ENCODE measurements at places on chromosomes 7 and 10. TPM values are rescaled to one million over a fixed set of nuclear protein-coding genes. Genes with fewer than 3 reads are reported as not detected.

Gene FAM171A1
- 43.6 TPM for total RNA-seq

Gene MET
- total RNA-seq = 7.5 TPM

Gene CRYGN
- total RNA-seq = 0.16 TPM

Gene DMTF1
- 91.1 TPM for total RNA-seq

Gene OR2A12
- total RNA-seq = not detected

Gene WDFY4
- not detected for total RNA-seq

Gene GIMAP7
- total RNA-seq = not detected

Gene OR6B1
- total RNA-seq = not detected

Gene FXYD4
- not detected for total RNA-seq

- DNase-seq = peak; percentile 23
Measured at GRCh38 chr7:155644971-155645509, 579 bp downstream of the RBM33 start.

GRCh38 chr10:129098517-129098916, 368.5 kb upstream of the MGMT start:
- DNase-seq = no peak

DNA sequence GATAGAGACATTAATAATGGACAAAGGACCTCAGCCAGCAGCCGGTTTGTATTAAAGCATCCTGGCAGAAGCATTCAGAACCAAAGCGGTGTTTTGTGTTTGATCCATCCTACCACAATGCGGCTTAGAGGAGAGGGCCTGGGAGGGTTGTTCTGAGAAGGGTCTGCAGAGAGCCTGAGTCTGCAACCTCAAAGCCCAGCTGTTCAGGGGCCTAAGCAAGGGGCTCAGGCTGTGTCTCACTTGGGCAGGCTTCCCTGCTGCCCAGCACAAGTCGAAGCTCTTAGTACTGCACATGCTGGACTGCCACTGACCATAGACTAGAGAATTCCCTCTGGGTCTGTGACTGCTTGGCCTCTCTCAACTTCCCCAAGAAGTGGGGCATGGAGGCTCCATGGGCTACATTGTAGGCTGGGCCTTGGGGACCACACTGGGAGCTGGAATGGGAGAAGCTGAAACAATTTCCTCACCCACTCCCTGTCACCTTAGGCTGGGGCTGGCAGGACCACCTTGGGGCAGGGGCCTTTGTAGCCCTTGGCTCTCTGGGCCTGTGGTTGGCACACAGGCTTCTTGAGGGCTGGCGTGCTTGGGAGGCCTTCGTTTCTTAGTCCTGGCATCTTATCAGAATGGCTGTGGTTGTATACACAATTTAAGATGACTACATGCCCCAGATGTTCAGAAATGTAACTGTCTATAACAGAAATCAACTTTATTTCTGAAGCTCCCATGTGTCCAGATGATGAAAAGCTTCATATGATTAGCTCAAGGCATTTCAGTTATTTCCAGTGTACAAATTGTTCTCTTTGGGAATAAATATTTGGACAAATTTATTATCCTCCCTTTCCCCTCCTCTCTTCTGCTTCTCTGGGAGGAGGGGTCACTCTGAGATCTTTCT, 44.5 kb downstream of the LRRC18 start:
- no peak for DNase-seq

DNA sequence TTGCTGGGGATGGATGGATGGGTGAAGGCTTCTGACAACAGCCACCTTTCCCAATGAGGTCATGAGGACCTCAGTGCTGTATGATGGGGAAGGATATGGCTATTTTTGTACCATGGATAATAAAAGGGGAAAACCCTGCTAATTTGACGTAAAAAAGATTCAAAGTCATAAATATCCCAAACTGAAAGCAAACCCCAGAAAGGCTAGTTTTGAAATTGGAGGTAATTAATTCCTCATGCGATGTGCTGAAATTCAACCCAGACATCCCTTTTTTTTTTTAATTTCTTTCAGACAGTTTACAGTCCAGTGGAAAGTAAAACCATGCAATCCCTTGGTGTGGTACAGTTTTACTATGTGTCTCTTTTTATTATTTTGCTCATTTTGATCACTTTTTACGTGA, 254.5 kb upstream of the BMPER start:
- DNase-seq = peak; percentile 46

GRCh38 chr7:149719050-149719899, 54.1 kb downstream of the ZNF467 start:
- DNase-seq = peak; percentile 58

DNA sequence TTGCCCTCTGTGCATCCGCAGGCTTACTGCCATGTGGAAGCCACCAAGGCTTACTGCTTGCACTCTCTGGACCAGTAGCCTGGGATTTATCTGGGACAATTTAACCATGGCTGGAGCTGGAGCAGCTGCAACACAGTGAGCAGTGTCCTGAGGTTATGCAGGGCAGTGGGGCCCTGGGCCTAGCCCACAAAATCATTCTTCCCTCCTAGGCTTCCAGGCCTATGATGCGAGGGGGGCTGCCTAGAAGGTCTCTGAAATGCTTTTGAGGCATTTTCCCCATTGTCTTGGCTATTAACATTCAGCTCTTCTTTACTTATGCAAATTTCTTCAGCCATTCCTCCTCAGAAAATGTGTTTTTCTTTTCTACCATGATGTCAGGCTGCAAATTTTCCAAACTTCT, 313.6 kb upstream of the CDC14C start:
- DNase-seq = no peak

DNA sequence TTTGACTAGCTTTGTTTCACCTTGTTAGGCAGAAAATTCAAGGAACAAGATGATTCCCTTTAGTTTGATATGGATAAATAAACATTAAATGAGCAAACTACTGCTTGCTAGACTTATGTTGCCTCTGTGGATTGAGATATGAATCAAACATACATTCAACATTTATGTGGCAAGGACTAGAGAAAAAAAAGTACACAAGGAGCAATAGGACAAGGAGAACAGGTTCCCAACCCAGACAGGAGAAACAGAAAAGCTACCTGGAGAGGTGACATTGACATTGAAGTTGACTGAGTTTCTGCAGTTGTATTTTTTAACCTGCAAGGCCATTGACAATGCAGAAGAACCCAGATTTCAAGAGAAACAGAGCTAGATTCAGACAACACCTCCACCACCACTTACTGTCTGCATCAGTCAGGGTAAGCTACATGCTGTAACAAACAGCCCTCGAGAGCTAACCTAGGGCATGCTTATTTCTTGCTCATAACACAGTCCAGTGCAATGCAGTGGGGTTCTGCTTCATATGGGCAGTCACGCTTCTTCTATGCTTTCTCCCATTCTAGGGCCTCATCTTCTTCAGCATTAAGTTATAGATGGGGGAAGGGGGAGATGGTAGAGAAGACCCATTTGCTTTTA, 180.9 kb upstream of the LYZL1 start:
- no peak for DNase-seq

DNA sequence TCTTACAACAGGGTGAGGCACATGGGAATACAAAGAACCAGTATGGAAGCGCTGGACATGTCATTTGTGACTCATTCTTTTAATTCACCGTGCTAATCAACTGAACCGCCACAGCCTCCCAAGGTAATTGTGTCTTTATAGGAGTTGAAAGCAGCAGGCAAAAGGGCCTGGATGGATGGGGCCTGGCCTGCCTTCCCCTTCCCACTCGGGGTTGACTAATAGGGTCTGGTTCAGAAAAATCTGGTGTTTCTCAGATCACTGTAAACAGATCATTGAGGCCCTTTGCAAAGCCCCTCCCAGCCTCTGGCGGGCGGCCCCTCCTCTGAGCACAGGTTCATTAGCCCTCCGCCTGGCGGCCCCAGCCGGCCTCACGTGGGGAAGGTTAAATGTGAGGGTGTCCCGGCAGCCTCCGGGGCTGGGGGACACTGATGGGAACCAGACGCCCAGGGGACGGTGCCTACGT, 100.8 kb downstream of the EBF3 start:
- DNase-seq = no peak

GRCh38 chr10:86443936-86444335, 77.3 kb upstream of the GRID1 start:
- DNase-seq = peak; percentile 42

DNA sequence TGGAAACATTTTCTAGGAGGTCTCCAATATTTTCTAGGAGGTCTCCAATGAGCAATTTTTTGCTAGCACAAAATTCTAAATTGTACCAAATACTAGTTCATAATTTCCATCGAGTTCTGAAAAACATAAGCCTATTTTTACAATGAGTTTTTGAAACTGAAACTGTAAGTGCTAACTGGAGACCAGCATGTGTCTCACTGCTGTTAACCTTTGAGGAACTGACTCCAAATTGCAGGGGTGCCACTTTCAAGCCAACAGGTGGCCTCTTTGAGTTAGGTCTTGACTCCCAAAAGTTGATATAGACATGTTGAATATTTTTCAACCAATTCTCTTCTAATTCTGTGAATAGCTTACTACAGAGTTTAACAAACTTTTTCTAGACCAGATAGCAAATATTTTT, 58.8 kb downstream of the CAV1 start:
- no peak for DNase-seq

- peak; percentile 63 for DNase-seq
Measured at GRCh38 chr10:76543655-76544054, 1094.0 kb downstream of the KCNMA1 start.

DNA sequence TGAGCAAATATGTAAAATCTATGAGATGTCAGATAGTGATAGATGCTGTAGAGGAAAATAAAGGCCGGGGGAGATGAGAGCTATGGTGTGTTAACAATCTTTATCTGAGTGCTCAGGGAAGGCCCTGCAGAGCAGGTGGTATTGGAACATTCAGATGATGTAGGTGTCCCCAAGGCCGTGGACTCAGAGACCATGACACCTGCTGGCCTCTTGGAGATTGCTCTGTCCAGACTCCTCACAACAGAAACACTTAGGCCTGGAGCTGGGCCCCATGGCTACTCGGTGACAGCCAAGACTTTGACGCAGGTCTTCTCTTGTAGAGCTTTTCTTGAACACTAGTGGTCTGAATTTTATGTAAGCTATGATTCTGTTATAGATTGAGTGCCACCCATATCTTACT, 13.3 kb downstream of the AKR1E2 start:
- no peak for DNase-seq

DNA sequence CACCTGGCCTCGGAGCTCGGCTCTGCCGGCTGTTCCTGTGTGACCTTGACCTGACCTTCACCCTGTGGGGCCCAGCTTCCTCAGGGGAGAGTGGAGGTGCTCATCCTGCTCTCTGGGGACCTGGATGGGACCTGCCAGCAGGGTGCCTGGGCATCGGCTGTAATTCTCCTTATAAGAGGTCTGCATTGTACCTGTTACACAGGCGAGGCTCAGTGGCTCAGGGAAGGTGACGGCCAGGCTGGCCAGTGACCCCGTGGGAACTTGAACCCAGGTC, 29.0 kb downstream of the RET start:
- no peak for DNase-seq

- DNase-seq = peak; percentile 43
Measured at GRCh38 chr7:150937848-150938561, 40.1 kb downstream of the KCNH2 start.

- DNase-seq = peak; percentile 46
Measured at GRCh38 chr10:19730167-19730906, 85.9 kb upstream of the PLXDC2 start.

- no peak for DNase-seq
Measured at GRCh38 chr10:69275444-69275843, 2.9 kb upstream of the HK1 start.

GRCh38 chr7:2299870-2300512, 14.2 kb downstream of the SNX8 start:
- DNase-seq = no peak

DNA sequence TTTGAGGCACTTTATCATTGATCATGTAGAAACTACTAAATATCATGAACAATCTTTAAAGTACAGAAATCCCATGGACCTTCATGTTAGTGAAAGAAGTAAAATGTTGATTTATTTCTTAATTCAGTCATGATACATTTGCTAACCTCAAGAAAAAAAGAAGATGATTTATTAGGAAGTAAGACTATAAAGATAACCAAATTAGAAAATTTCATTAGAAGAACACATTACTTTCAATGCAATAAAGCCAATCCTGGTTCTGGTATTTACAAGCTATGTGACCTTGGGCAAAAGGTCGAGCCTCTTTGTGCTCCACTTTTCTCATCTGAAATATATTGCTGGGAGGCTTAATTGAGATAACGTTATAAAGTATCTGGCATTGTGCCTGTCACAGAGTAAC, 365.0 kb downstream of the KIF20B start:
- DNase-seq = no peak

- peak; percentile 77 for DNase-seq
Measured at GRCh38 chr7:131327049-131327625, 539 bp upstream of the MKLN1 start.

- peak; percentile 63 for DNase-seq
Measured at GRCh38 chr10:79090134-79090803, 21.5 kb downstream of the ZMIZ1 start.

DNA sequence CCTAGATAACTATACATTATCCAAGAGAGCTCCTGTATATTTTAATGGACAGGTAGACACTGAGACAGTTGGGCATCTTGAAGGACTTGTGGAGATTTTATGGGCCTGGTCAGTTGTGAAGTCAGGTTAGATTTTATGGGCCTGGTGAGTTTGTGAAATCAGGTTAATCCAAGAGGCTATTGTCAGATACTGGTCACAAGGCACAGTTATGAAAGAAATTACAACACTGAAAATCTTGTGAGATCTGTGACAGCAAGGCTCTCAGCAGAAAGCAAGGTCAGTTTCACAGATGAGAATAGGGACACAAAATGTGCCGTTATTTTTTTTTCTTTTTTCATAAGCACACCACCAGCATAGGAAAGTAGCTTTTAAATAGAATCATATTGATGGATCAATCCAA, 167.6 kb downstream of the VTI1A start:
- no peak for DNase-seq

GRCh38 chr7:63918986-63919385, 79.7 kb upstream of the ZNF722 start:
- DNase-seq = no peak

DNA sequence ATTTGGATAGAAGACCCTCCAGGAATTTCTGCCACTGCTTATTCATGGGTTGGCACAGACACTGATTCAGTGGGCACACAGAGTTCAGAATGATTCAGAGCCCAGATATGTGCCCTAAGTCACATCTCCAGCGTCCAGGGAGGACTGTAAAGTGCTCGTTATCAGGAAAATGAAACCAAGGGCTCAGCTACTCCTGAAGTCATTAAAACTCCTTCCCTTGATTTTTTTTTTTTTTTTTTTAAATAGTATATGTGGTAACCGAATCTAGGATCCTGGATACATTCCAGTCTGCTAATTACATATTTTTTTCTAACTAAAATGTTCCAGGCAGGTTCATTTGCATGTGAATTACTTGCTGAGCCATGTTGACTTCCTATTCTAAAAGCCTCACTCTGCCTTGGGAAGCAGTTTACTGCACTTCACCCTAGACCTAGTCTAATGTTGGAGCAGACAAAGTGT, 34.7 kb downstream of the MET start:
- peak; percentile 55 for DNase-seq

GRCh38 chr10:79984851-79985250, 35.9 kb upstream of the SFTPD start:
- DNase-seq = no peak

GRCh38 chr10:11290156-11290890, 272.7 kb downstream of the CELF2 start:
- DNase-seq = no peak

DNA sequence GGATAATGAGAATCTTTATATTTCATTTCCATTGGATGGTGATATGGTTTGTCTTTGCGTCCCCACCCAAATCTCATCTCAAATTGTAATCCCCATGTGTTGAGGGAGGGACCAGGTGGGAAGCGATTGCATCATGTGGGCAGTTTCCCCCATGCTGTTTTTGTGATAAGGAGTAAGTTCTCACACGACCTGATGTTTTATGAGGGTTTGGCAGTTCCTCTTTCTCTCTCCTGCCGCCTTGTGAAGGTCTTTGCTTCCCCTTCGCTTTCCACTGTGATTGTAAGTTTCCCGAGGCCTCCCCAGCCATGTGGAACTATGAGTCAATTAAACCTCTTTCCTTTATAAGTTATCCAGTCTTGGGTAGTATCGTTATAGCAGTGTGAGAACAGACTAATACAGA, 59.4 kb downstream of the MTPN start:
- no peak for DNase-seq

Data from fibroblast of the aortic adventitia (primary cell).